Peyer's patch (tissue), 4 donors: ENCODE measurements at places on chromosomes 7 and 10. TPM values are rescaled to one million over a fixed set of nuclear protein-coding genes. Genes with fewer than 3 reads are reported as not detected.

Gene NIPSNAP2
- 37.5 TPM for total RNA-seq

DNA sequence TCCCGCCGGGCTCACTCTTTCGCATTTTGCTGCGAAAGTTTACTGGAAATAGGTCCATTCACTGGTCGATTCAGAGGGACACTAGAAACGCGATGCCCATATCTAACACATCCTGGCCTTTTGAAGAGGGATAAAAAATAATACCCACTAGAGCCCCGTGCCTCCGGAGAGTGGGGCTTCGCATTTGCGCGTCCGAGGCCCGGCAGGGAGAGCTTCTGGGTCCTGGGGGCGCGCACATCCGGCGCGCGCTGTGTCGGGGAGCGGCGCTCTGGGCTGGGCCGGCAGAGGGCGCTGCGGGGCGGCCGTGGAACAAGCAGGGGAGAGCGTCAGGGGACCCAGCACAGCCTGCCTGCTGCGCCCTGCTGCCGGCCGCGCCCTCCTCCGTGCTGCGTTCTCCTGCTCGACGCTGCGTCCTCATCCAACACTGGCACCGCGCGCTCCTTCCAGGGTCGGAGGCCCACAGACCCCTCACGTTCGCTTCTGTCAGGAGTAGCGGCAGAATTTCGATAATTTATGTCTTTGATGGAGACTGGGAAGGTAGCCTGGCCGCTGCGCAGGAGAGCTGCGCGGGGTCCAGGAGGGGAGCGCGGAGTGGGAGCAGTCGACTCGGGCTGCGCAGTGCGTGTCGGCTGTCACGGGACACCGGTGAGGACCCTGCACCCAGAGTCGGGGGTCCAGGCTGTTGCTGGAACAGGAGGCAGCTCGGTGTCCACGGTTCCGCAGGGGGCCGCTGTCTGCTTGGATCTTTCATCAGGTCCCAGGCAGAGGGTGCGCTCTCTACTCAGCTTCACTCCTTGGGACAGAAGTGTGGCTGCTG, 41.5 kb upstream of the ZNF32 start:
- peak overlapping the region; percentile 60 for H3K27ac ChIP-seq
- H3K27me3 ChIP-seq: no peaks in the 10 kb centered on the region
- no peaks in the 10 kb centered on the region for H3K36me3 ChIP-seq
- H3K4me1 ChIP-seq: peaks cover 15% of the 10 kb centered on the region

- peaks cover 33% of the 10 kb centered on the region for H3K4me1 ChIP-seq
- H3K4me3 ChIP-seq: no peak overlapping the region
- DNase-seq: no peak
- H3K36me3 ChIP-seq: no peaks in the 10 kb centered on the region
- H3K27ac ChIP-seq: peak overlapping the region; percentile 36
- H3K27me3 ChIP-seq: no peaks in the 10 kb centered on the region
These were observed 72.4 kb downstream of the ARID5B start for GRCh38 chr10:61973906-61974305.

GRCh38 chr10:75936841-75937240, 505.4 kb downstream of the LRMDA start:
- no peak overlapping the region for H3K4me3 ChIP-seq
- no peak for DNase-seq

- H3K27ac ChIP-seq: no peak overlapping the region
- no peaks in the 10 kb centered on the region for H3K4me1 ChIP-seq
- H3K36me3 ChIP-seq: no peaks in the 10 kb centered on the region
- H3K4me3 ChIP-seq: no peak overlapping the region
- no peak for DNase-seq
These were observed 31.6 kb downstream of the CSTF2T start for GRCh38 chr10:51667678-51668335.

- H3K4me3 ChIP-seq: no peak overlapping the region
- DNase-seq: no peak
- H3K4me1 ChIP-seq: no peaks in the 10 kb centered on the region
- H3K27ac ChIP-seq: no peak overlapping the region
- H3K27me3 ChIP-seq: no peaks in the 10 kb centered on the region
These were observed 27.9 kb downstream of the SRI start for GRCh38 chr7:88191911-88192310.

- H3K36me3 ChIP-seq: peaks cover 77% of the 10 kb centered on the region
- no peaks in the 10 kb centered on the region for H3K4me1 ChIP-seq
- H3K27ac ChIP-seq: no peak overlapping the region
- DNase-seq: no peak
These were observed 36.2 kb upstream of the PPIF start for GRCh38 chr10:79310911-79311573.

DNA sequence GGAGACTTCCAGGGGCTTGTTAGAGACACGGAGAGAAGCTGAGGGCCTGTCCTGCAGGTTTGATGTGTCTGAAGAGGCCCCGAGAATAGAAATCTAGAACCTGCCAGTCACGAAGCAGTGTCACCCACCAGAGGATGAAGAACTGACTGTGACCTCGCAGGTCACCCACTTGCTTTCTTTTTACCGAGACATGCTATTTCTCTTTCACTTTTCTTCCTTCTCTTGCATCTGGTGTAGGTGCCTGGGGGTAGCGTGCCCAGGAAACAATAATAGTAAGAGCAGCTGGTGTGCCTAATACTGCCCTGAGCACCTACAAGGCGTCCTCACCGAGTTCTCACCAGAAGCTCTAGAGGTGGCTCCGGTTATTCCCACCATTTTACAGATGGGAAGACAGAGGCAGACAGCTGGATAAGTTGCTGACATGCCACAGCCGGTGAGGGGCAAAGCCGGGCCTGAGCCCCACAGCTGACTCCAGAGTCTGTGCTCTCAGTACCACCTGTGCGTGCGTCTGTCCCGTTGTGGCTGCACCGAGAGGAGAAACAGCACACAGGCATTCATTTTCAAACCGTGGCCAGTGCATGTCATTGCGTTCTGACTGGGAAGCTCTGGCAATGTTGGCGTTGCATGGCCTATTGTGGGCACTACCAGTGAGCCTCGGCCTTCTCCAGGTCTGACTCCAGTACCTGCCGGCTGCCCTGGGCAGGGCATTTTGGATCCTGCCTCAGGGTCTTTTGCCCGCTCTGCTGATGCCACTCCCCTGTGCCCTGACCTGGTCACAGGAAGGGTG, 7.8 kb downstream of the CHST3 start:
- DNase-seq: no peak
- H3K4me1 ChIP-seq: peaks cover 40% of the 10 kb centered on the region
- H3K27me3 ChIP-seq: no peaks in the 10 kb centered on the region
- H3K27ac ChIP-seq: no peak overlapping the region
- no peak overlapping the region for H3K4me3 ChIP-seq

GRCh38 chr7:146411975-146412374, 295.4 kb downstream of the CNTNAP2 start:
- H3K27me3 ChIP-seq: no peaks in the 10 kb centered on the region
- H3K27ac ChIP-seq: no peak overlapping the region
- no peaks in the 10 kb centered on the region for H3K36me3 ChIP-seq
- no peak for DNase-seq
- no peak overlapping the region for H3K4me3 ChIP-seq

DNA sequence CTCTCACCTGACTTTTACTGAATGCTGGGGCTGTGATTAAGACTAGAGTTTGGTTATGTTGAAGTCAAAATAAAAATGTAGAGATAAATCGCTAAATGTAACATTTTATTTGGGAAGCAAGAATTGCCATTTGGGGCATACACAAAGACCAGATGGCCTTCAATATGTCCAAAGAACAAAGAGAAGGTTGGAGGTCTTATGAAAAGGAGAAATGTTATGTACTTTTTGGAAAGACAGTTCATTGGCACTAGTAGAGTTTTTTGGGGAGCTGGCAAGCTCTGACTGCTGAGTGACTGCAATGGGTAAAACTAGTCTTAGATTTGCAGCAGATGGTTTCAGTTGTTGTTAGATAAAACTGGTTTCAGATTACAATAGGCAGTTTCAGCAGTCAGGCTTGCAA, 35.6 kb upstream of the GALNT17 start:
- H3K27ac ChIP-seq: no peak overlapping the region
- DNase-seq: no peak
- no peaks in the 10 kb centered on the region for H3K36me3 ChIP-seq
- H3K4me3 ChIP-seq: no peak overlapping the region
- H3K4me1 ChIP-seq: no peaks in the 10 kb centered on the region
- H3K27me3 ChIP-seq: no peaks in the 10 kb centered on the region

- H3K27ac ChIP-seq: no peak overlapping the region
- H3K4me3 ChIP-seq: no peak overlapping the region
- H3K36me3 ChIP-seq: no peaks in the 10 kb centered on the region
- DNase-seq: no peak
These were observed 72.7 kb downstream of the GCC1 start for GRCh38 chr7:127512663-127513062.

- no peaks in the 10 kb centered on the region for H3K4me1 ChIP-seq
- H3K36me3 ChIP-seq: no peaks in the 10 kb centered on the region
- no peak overlapping the region for H3K4me3 ChIP-seq
- peak; percentile 53 for DNase-seq
- H3K27ac ChIP-seq: peak overlapping the region; percentile 64
- H3K27me3 ChIP-seq: no peaks in the 10 kb centered on the region
These were observed 102.1 kb downstream of the OSBPL3 start for GRCh38 chr7:24877790-24878311.

DNA sequence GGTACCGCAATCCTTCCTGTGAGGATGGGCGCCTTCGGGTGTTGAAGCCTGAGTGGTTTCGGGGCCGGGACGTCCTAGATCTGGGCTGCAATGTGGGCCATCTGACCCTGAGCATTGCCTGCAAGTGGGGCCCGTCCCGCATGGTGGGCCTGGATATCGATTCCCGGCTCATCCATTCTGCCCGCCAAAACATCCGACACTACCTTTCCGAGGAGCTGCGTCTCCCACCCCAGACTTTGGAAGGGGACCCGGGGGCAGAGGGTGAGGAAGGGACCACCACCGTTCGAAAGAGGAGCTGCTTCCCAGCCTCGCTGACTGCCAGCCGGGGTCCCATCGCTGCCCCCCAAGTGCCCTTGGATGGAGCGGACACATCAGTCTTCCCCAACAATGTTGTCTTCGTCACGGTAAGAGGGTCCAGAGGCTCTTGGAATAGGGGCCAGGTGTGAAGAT, 1.7 kb downstream of the MEPCE start:
- H3K27ac ChIP-seq: peak overlapping the region; percentile 100
- peaks cover 25% of the 10 kb centered on the region for H3K36me3 ChIP-seq
- peak overlapping the region; percentile 68 for H3K4me3 ChIP-seq
